Activated naive CD8-positive, alpha-beta T cell treated with anti-CD3 and anti-CD28 coated beads, Interleukin-2, amount 50 U/mL, for 24 hours (primary cell): ENCODE measurements at places on chromosomes 2 and 18.

DNA sequence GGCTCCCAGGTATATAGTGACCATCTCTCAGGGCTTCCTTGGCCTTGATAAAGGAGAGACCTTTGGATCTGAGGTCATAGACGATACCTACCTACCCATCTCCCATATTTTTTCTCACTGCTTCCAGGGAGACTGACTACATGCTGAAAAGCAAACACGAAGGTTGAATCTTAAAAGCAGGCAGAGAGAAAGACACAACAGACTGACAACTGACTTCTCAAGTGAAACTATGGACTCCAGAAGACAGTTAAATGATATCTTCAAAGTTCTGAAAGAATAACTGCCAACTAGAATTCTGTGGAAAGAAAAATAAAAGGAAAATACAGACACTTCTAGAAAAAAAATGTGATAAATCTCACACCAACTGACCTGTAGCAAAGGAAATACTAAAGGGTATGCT is 76.5 kb upstream of the HAAO start:
- no peak overlapping the region for H3K27ac ChIP-seq
- no peaks in the 10 kb centered on the region for H3K4me1 ChIP-seq
- no peaks in the 10 kb centered on the region for H3K36me3 ChIP-seq

DNA sequence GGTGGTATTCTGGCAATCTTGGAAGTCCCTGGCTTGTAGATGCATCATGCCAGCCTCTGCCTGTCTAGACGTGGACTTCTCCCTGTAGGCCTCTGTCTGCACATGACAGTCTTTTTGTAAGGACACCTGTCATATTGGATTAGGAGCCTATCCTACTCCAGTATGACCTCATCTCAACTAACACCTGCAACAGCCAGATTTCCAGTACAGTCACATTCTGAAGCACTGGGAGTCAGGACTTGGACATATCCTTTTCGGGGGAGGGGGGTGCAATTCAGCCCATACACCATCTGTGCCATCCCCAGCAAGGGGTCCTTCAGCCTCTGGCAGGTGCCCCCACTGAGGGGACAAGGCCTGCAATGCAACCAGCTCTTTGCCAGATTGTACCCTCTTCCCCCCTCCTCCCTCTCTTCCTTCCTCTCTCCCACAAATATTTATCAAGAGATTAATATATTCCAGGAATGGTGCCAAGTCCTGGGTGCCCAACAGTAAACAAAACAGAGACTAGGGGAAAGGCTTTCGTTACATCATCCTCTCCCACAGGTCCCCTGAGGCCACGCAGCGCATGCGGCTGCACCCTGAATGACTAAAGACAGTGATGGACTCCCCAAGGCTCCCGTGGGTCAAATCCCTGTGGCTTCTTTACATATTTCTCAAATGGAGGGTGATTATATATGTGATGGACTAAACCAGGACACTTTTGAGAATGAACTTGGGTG is 20.5 kb upstream of the MYCN start:
- H3K27me3 ChIP-seq: no peaks in the 10 kb centered on the region
- no peak overlapping the region for H3K4me3 ChIP-seq
- no peaks in the 10 kb centered on the region for H3K4me1 ChIP-seq
- no peak for DNase-seq

DNA sequence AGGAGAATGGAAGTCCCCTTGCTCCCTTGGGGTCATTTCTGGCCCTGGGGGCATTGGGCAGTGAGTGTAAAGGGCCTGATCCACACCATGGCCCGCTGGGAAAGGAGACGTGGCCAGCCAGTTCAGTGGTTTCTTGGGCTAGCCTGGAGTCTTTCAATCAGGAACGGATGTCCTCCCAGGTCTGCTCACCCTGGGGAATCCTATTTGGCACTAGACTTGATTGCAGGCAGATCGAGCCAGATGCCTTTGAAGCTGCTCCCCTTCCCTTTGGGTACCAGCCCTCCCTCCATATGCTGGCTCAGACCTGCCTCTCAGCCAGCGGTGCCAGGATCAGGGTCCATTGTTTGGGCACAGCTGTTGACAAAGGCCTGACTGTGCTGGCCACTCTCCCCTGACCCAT is 11.0 kb downstream of the FBLN7 start:
- no peak overlapping the region for H3K4me3 ChIP-seq
- H3K4me1 ChIP-seq: peaks cover 6% of the 10 kb centered on the region
- no peaks in the 10 kb centered on the region for H3K27me3 ChIP-seq
- H3K36me3 ChIP-seq: no peaks in the 10 kb centered on the region

DNA sequence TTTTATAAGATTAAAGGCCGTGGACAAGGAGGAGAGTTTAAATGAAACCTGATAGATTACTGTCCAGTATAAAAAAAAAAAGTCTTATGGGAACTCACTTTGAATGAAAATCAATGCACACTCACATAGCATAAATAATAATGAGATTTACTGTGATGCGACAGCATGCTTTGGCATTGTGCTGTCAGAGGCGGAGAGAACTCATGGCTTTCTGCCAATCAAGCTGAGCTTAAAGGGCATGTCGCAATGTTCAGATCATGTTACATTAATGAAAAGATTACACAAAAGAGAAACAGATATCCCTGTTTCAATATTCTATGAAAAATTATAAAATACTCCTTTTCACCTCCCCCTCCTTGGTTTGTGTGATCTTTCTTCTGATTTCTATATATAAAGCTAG is 310.8 kb downstream of the ERBB4 start:
- H3K27ac ChIP-seq: no peak overlapping the region
- no peaks in the 10 kb centered on the region for H3K36me3 ChIP-seq
- no peaks in the 10 kb centered on the region for H3K4me1 ChIP-seq
- no peak overlapping the region for H3K4me3 ChIP-seq

DNA sequence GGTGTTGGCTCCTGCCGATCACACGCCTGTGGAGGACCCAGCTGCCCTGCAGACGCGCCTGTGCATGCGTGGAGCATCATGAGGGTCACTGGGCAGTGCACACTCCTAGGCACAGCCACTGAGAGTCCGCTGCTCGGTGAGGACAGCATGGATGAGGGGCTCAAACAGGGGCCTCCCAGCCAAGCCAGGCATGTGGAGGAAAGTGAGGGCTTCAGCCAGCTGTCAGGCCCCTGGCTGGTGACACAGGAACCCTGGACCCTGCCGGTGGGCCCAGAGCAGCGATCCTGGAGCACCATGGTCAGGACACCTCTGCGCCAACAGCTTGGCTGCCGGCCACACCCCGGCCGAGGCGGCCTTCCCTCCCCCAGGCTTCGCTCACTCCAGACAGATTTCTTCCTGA is 171.2 kb downstream of the RTP5 start:
- H3K4me1 ChIP-seq: peaks cover 5% of the 10 kb centered on the region
- peaks cover 16% of the 10 kb centered on the region for H3K27me3 ChIP-seq
- H3K4me3 ChIP-seq: no peak overlapping the region
- H3K36me3 ChIP-seq: peaks cover 1% of the 10 kb centered on the region
- DNase-seq: no peak

DNA sequence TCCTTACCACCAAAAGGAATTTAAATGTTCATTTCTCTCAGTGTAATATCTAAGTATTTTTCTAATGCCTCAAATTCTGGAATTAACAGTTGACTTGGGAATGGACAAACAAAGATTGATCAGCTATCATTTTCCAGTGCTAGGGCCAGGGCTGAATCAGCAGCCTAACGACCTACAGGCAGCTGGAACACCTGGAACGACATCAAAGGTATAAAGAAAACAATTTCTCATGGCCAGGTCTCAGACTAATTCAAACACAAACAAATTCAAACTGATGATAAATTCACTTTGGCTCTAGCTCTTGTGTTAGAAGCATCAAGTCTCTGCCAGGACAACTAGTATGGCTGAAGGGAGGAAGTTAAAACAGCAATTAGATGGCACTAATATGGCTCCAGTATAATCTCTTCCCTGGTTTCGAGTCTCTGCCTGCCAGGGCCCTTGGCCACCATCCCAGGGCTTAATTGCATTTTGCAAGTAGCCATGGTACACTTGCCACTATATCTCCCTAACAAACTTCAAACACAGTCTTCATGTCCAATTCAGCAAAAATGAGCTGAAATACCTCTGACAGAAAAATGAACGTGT is 70.2 kb upstream of the FSHR start:
- H3K4me1 ChIP-seq: no peaks in the 10 kb centered on the region
- no peaks in the 10 kb centered on the region for H3K27me3 ChIP-seq
- H3K36me3 ChIP-seq: no peaks in the 10 kb centered on the region
- H3K4me3 ChIP-seq: no peak overlapping the region
- no peak for DNase-seq

DNA sequence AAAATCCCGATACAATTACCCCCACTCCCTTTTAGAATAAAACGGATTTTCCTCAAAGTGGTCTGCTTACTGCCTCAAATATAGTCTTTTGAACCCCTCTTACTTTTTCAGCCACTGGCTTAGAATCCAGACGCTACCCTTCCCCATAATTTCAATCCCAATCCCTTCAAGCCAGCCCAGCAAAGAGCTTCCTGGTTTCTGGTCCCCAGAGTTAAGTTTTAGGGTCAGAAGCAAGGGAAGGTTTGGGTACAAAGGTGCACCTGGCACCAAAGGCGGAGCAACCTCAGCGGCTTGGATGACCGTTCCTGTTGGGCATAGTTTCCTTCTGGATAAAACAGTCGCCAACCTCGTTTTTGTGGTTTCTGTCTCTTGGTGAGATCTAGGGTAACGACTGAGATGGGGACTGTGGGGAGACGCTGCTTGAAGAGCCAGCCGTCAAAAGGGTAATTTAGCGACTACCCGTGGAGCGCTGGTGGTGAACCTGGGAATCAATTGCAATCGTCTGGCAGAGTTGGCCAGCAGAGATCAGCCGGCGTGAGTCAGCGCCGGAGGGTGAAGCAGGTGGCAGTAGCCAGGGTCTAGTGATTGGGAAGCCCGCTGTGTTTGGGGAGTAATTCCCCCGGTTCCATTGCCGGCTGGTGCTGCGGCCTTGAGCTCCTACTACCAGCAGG is 1.6 kb downstream of the FEV start:
- H3K4me1 ChIP-seq: peaks cover 26% of the 10 kb centered on the region
- no peaks in the 10 kb centered on the region for H3K36me3 ChIP-seq
- H3K4me3 ChIP-seq: no peak overlapping the region
- DNase-seq: no peak
- H3K27me3 ChIP-seq: peaks cover 80% of the 10 kb centered on the region
- no peak overlapping the region for H3K27ac ChIP-seq

DNA sequence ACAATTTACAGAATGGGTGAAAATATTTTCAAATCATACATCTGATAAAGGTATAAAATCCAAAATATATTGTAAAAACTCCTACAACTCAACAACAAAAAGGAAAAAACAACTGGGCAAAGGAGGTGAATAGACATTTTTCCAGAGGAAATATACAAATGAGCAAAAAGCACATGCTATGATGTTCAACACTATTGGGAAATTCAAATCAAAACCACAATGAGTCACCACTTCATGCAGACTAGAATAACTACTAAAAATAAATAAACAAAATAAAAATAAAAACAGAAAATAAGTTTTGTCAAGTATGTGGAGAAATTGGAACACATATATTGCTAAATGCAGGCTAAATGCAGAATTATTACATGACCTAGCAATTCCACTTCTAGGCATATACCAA is 120.9 kb downstream of the FSIP2 start:
- no peaks in the 10 kb centered on the region for H3K27me3 ChIP-seq
- no peak overlapping the region for H3K4me3 ChIP-seq
- H3K36me3 ChIP-seq: peaks cover 4% of the 10 kb centered on the region

- H3K27me3 ChIP-seq: no peaks in the 10 kb centered on the region
- no peaks in the 10 kb centered on the region for H3K4me1 ChIP-seq
- H3K4me3 ChIP-seq: no peak overlapping the region
Observed at GRCh38 chr18:9809697-9810096, 76.1 kb upstream of the TXNDC2 start.

DNA sequence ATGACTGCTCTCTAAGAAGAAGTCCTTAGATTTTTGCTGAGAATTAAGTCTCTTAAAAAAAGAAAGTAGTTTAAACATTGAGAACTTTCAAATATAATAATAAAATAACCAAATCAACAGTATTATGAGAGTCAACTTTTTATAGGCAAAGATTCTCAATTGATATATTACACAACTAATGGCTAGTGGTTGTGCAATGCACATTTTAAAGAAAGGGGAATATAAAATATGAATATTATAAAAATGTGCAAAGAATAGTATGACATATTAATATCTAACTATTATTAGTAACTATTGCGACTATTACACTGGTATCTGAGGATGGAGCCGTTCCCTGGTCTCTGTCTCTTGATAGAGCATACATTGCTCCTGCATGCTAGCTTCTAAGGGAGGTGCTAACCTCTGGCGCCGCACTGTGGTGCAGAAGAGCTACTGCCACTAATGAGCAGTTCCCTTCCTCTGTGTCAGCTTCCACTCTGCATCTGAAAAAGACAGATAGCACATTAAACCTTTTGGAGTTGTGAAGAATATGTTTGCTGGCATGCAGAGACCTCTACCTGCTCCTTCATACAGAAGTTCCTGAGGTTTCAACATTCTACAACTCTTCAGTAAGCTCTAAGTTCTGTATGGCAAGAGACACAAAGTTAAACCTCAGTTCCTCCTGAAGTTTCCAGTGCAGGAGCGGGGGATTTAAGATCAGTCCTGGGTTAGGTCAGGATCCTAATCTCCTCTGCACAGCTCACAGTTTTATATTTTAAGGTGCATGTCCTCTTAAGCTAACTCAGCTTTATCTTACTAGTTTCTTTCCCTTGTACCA is 3.5 kb upstream of the SLC9A2 start:
- peaks cover 12% of the 10 kb centered on the region for H3K4me1 ChIP-seq
- peak; percentile 45 for DNase-seq
- H3K4me3 ChIP-seq: no peak overlapping the region
- H3K27ac ChIP-seq: no peak overlapping the region
- H3K36me3 ChIP-seq: no peaks in the 10 kb centered on the region

DNA sequence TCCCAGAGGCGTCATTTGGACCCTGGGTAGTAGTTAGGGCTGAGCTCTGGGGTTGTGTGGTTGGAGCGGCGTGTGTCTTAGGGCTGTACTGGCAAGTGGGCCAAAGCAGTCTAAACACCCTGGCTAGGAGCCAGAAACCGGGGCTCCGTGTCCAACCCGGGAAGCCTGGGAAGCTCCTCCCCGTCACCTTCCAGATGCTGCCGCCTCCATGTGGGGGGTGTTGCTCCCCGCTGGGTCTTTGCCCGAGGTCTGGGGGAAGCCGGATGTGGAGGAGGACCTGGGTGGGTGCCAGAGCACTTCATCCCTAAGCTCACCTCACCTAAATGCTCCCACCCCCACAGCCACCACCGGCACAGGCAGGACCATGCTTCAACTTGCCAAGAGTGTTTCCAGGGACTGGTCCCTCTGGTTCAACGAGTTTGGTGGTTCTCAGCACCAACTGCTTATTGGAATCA is 25.4 kb downstream of the TET3 start:
- no peak overlapping the region for H3K4me3 ChIP-seq
- H3K27ac ChIP-seq: no peak overlapping the region

GRCh38 chr2:60159519-60159918 is 393.9 kb downstream of the BCL11A start:
- H3K27me3 ChIP-seq: peaks cover 4% of the 10 kb centered on the region
- no peaks in the 10 kb centered on the region for H3K4me1 ChIP-seq
- no peak for DNase-seq
- no peak overlapping the region for H3K4me3 ChIP-seq

- no peaks in the 10 kb centered on the region for H3K36me3 ChIP-seq
- H3K4me3 ChIP-seq: no peak within 1 kb of the TSS
- peak within 1 kb of the TSS; percentile 31 for H3K27ac ChIP-seq
- H3K27me3 ChIP-seq: no peaks in the 10 kb centered on the region
- no peak for DNase-seq
Observed at GRCh38 chr2:42764096-42764495, at the start of gene OXER1. Gene OXER1 (minus strand): TSS chr2:42764135. CDS start chr2:42764062, 73 bp downstream.

- H3K4me1 ChIP-seq: peaks cover 14% of the 10 kb centered on the region
- peaks cover 8% of the 10 kb centered on the region for H3K36me3 ChIP-seq
- DNase-seq: no peak
Observed at GRCh38 chr18:36083729-36084128, 16.4 kb upstream of the RPRD1A start.

GRCh38 chr2:129813404-129813803 is 166.1 kb upstream of the RAB6C start:
- peaks cover 16% of the 10 kb centered on the region for H3K27me3 ChIP-seq
- no peak for DNase-seq
- H3K27ac ChIP-seq: no peak overlapping the region
- H3K4me1 ChIP-seq: peaks cover 7% of the 10 kb centered on the region
- no peak overlapping the region for H3K4me3 ChIP-seq
